T follicular helper cell (primary cell): ENCODE measurements at places on chromosomes 4 and X.
A peak's percentile ranks its signal among the peaks of the same experiment; 100 is the strongest.

- DNase-seq: no peak
Observed at GRCh38 chrX:111168314-111168713, 72.3 kb downstream of the PAK3 start.

DNA sequence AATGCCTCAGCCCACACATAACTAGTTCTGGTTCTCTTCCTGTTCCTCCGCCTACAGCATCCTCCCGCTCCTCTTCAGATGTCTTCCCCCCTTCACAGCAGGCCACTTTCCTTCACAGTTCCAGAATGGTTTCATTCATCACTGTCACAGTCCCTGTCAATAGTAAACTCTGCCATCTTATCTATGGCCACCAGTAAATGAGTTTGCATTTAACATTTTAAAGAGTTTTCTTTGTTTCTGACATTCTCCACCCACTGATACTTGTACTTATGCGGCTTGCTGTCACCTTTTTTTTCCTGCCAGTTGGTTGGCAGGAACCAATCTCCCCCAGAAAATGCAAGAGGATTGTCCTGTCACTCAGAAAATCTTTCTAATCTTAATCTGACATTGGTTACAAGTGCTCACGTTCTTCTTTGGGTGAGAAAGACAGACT lies 114.1 kb downstream of the GLUD2 start:
- no peak for DNase-seq

DNA sequence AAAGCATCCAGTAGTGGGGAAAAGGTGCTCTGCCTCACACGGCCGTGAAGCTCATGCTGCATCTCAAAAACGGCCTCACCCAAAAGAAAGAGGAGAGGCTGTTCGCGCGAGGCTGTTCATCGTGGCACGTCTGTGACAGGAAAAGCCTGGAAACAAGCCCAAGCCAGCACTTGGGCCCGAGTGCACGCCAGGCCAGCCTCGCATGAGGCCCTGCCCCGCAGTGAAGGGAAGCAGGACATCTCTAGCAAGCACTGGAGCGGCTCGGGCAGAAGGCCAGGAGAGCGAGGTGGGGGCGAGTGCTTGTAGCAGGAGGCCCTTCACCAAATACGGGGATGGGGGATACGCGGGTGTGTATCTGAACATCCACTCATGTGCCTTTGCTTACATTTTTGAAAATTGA lies 39.9 kb upstream of the MXD4 start:
- no peak for DNase-seq

GRCh38 chrX:77446908-77447652 lies at the start of gene FGF16:
Gene FGF16 (plus strand): TSS chrX:77447389. CDS start chrX:77447675, 286 bp downstream.
- no peak for DNase-seq

DNA sequence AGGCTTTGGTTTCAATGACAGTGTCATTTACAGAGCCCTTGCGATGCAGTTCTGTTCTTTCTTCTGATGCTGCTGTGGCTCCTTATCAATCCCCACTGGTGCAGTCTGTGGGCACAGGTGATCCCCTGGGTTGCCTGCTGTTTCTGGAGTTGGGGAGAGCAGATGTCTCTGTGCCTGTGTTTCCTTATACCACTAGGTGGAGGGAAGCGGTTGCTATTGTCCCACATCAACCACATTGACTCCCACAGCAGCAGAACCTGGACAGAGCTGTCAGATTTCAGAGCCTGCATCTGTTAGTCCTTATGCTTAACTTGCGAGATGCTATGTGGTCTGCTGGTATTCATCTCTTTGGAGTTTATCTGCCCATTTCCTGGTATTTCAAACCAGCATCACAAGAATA lies 57.7 kb downstream of the NEIL3 start:
- no peak for DNase-seq

DNA sequence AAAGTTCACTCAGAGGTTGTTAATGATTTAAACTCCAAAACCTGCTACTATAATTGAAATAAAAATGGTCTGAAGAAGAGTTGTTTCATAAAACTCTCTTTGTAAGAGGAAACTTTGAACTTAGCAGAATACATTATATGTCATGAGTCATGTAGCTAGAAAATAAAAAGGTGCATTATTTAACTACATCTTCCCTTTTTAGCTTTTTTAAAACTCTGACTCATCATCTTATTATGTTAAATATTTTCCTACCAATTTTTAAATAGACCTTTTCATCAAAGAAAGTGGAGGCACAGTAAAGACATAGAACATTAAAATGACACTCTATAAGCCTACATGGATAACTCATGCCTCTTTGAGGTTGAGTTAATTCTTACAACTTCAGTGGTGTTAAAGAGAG lies 1.2 kb upstream of the ZNF827 start:
- no peak for DNase-seq

GRCh38 chrX:149938881-149939654 lies 777 bp upstream of the EOLA2 start:
- peak; percentile 88 for DNase-seq

- DNase-seq: no peak
Observed at GRCh38 chr4:68396756-68397155, 46.9 kb upstream of the YTHDC1 start.
